AG10803 (cell line): ENCODE measurements at places on chromosomes 11 and 22.
A peak's percentile ranks its signal among the peaks of the same experiment; 100 is the strongest.

DNA sequence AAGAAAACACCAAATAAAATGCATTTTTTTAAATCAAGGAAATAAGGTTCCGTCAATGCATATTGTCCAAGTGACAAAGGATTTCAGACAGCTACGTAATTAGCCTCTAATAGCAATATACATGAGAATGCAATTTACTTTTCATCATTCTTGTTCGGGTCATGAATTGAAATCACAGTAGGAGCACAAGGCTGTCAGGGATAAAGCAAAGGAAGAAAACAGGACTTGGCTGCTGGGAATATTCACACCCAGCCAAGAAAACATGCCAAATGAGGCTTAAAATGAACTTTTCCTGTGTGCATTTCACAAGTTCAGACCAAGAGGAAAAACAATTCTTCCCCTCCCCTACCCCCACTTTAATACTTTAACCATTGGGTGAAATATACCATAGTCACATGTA, 188.6 kb downstream of the CWF19L2 start:
- DNase-seq: no peak

DNA sequence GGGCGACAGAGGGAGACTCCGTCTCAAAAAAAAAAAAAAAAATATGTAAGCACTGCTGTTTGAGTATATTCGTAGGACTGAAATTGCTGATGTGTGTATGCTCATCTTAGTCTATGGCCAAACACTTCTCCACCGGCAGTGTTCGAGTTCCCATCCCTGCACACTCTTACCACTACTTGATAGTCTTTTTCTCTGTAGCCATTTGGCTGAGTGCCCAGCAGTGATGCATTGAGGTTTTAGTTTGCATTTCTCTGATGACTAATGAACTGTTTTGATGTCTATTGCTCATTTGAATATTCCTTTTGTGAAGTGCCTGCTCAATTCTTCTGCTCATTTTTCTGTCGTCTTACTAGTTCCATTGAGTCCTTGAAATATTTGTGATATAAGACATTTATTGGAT, 1.9 kb downstream of the TIRAP start:
- DNase-seq: peak; percentile 87

DNA sequence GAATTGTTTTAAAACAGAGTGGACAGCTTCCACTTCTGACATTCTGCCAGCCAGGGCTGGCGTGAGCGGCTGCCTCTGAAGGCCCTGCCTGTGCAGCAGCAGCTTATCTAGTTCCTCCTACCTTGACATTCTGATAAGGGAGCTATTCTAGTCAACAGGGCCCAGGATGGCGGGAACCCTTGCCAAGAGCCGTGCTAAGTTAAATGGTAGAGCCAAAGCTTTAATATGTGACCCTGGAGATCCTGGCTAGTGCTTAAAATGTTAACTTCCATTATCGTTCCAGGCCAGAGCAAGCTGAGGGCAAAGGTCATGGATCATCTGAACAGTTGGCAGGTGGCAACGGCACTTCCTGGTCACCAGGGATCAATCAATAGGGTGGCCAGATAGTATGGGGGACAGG, 3.5 kb downstream of the KCNJ5 start:
- DNase-seq: no peak

GRCh38 chr11:17682848-17683247, 36.5 kb upstream of the MYOD1 start:
- DNase-seq: no peak

GRCh38 chr22:28989484-28989883, 72.1 kb downstream of the C22orf31 start:
- DNase-seq: no peak
